ENCODE measurements at places on chromosomes 7 and 10.

GRCh38 chr7:136884492-136884891, 16.0 kb downstream of the CHRM2 start:
- DNase-seq, result no peak

DNA sequence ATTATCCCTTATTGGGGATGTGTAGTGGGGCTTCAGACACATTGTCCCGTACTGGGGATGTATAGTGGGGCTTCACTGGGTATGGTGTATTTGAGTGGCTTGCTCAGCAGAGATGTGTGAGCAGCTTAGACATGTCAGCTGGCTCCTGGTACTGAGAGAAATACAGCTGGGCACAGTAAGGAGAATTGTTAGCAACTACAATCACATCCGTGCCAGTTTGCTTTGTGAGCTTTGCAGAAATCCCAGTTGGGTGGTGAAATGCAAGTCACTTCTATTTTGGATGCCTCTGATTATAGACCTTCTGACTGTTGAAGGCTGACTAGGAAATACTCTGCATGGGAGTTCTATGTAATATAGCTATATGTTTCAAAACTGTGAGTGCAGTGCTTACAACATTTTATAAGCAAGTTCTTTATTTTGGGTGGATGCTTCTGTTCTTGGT, 10.8 kb downstream of the CCNY start:
- DNase-seq, result no peak

DNA sequence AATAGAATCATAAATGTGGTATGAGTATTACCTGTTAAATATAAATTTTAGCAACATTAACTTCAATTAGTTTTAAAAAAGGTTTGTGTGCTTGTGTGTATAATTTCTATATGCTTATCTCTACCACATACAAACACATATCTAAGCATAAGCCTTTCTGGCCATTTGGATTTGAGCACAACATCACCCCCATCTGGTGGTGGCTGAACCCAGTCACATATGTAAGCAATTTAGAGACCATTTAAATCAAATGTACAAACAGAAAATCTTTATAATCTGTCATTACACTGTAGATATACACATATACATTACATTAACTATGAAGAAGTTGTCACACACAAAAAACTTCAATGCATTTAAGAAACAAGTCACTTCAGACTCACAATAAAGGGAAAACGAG, 31.7 kb downstream of the GPR22 start:
- no peak for DNase-seq

GRCh38 chr10:100879741-100880360, 32.9 kb upstream of the SLF2 start:
- DNase-seq, result no peak

- DNase-seq, result no peak
These were observed 4.2 kb downstream of the SMARCD3 start for GRCh38 chr7:151244196-151244840.

DNA sequence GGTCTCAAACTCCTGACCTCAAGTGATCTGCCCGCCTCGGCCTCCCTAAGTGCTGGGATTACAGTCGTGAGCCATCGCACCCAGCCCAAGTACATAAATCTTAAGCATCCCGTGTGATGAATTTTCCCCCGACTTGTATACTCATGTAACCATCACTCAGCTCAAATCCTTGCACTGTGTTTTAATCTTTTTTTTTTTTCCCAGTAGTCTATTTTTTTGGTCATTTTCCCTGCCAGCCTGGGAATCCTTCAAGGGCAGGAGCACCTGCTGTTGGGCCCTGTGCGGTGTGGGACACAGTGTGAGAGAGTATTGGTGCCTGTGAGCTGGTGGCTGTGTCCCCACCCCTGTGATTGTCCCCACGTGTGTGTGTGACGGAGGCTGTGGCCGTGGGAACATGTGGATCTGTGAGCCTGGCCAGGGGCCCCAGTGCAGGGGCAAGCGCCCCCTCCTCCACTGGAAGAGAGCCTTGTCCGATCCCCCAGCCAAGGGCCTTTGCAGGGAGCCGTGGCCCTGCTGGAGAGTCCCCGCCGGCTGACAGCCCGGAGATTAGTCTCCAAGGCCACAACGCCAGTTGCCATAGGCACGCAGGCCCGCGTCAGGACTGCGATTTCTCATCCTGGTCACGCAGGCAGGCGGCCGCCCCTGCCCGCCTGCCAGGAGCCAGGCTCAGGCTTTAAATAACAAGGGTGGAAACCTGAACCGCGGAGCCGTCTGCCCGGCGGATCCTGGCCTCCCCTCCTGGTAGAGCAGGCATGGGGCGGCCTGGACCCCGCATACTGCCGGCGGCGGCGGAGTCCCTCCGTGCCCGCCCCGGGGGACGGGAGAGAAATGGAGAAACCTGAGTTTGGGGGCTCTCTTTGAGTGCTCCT, 26.5 kb downstream of the GTF2IRD1 start:
- no peak for DNase-seq
